ENCODE measurements at places on chromosomes 5 and 9.
A peak's percentile ranks its signal among the peaks of the same experiment; 100 is the strongest.

DNA sequence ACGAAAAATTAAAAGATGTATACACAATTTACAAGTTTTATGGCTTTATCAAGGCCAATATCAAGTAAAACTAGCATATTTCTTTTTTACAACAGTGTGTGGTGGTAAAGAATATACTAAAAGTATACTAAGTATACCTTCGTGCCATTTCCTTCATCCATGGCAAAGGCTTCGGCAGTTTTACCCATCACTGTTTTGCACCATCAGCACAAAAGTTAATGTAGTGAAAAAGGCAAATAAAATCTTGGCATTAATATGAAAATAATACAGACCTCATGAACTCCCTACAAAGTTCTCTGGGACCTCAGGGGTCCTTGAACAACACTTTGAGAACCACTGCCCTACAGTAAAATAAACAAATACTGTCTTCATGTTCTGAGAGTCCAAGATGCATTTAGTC is 312.3 kb upstream of the NREP start:
- no peak for DNase-seq

- no peak for DNase-seq
Measured at GRCh38 chr5:140553657-140554056, 3.6 kb downstream of the SRA1 start.

DNA sequence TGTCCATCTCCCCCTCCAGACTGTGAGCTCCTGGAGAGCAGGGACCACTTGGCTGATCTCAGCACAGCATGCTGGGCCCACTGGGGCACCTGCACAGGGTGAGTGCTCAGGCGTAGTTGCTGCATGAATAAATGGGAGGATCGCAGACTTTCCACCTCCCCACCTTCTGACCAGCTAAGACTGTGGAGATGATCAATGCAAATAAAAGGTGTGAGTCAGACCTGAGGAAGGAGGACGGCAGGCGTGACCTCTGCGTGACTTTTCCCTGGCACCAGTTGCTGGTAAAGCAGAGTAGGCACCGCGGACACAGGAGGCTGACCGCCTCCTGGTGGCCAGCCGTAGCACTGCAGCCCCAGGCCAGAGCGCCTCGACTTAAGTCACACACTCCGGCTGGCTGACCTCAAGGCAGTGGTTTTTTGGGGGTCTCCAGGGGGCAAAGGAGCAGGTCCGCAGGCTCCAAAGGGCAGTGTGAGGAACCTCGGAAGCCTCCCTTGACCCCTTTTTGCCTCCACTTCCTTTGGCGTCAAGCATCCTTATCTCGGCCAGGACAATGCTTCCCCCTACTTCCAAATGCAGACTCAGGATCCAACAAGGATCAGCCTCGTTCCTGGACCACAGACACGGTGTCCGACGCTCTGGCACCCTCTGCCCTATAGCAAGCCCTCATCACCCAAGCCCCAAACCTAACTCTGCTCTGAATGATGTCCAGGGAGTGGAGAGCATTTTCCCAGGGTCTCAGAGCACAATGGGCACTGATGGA is 12.7 kb upstream of the TDRD7 start:
- DNase-seq: peak; percentile 57

GRCh38 chr5:125337294-125337693 is 590.9 kb upstream of the ZNF608 start:
- no peak for DNase-seq

DNA sequence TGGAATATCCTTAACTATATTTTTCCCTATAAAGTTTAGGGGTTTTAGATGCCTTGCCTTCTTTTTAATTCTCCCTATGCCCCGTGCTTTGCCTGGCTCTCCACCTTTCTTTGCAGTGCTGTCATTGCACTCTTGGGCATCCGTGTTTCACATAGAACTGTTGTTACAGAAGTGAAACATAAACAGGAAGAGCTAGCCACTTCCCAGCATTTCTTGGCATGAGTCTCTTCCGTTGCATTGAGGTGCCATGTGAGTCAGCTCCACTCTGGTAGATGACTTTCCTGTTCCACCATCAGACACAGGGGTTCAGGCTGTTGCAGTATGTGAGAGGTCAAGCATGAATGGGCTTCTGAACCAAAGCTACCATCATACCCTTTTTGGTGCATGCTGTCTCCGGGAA is 73.4 kb downstream of the ANGPTL2 start:
- DNase-seq: peak; percentile 65

DNA sequence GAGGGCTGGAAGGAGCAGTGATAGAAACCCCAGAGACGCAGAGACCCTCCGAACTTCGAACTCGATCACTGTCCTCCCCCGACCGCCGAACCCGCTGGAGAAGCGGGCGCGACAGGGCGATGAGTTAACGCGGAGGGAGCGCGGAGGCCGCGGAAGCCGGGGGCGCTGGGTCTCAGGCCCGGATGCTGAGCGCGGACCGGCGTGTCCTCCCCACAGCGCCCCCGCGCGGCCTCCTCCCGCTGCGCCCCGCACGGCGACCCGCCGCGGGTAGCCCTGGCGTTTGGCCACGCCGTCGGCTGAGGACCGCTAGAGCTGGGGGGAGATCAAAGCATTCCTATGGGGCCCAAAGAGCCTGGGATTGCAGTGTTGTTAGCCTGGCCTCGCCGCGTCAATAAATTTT is 7.7 kb upstream of the DMRT2 start:
- DNase-seq: no peak

DNA sequence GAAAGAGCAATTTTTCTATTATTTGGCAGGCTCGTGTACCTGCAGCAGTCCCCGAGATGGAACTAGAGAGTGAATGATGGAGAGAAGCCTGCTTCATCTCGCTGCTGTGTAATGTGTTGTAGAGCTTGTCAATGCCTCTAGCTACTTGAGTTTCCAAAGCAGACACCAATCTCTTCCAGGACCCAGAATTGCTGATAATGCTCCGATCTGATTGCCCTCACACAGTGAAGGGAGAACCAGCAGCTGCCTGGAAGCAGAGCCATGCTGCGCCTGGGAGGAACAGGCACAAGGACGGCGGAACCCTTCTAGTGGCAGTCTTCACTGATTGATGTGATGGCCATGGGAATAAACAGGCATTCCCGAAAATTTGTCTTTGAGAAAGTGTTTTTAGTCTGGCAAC is 288.0 kb downstream of the ICE1 start:
- DNase-seq: no peak

DNA sequence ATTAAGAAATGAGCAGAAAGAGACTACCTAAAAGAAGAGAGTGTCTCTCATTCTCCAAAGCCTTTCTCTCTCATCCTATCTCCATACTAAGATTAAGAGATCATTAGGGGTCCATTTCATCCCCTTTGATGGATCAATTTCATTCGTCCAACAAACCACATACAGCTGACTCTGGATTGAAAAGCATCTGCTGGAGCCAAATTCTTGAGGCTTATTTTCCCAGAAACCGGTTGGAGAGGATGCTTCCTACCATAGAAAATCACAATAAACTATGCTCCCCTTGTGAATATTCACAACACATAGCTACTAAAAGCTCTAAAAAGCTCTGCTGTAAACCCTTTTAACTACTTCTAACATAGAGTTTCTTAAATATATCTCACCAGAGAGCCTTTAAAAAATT is 755.0 kb upstream of the ZNF608 start:
- DNase-seq: no peak

- DNase-seq: no peak
Measured at GRCh38 chr5:123906698-123907295, 394.8 kb downstream of the CSNK1G3 start.

DNA sequence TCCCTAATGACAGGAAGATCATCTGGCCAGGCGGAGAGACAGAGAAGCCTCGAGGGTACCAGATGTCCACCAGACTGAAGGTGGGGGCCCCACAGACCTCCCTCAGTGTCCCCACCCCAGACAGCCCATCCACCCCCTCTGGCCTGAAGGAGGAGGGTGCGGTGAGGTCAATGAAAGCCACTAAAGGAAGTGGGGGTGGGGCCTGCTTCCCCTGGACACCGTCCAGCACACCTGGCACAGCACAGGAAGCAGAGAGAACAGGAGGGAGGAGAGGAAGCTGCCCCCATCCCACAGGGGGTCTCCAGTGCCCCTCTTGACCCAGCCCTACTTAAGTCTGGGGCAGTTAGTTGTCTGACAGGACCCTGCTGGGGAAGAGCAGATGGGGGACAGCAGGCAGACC is 11.2 kb downstream of the LRRC26 start:
- no peak for DNase-seq

- no peak for DNase-seq
Measured at GRCh38 chr5:159021901-159022556, 77.7 kb downstream of the EBF1 start.
